ENCODE measurements at places on chromosomes 3 and 15. TPM values are rescaled to one million over a fixed set of nuclear protein-coding genes. Genes with fewer than 3 reads are reported as not detected.

GOLGA8T gene
- 0.20 TPM for total RNA-seq

GRCh38 chr3:59880717-59881116, 830.9 kb upstream of the CFAP20DC start:
- no peak overlapping the region for H3K4me3 ChIP-seq
- H3K27me3 ChIP-seq = no peaks in the 10 kb centered on the region
- no peak overlapping the region for H3K27ac ChIP-seq
- DNase-seq = no peak

GRCh38 chr3:45781841-45782240, 14.5 kb downstream of the SLC6A20 start:
- no peak overlapping the region for H3K4me3 ChIP-seq
- DNase-seq = no peak
- H3K27me3 ChIP-seq = no peaks in the 10 kb centered on the region
- no peaks in the 10 kb centered on the region for H3K36me3 ChIP-seq
- H3K27ac ChIP-seq = no peak overlapping the region

DNA sequence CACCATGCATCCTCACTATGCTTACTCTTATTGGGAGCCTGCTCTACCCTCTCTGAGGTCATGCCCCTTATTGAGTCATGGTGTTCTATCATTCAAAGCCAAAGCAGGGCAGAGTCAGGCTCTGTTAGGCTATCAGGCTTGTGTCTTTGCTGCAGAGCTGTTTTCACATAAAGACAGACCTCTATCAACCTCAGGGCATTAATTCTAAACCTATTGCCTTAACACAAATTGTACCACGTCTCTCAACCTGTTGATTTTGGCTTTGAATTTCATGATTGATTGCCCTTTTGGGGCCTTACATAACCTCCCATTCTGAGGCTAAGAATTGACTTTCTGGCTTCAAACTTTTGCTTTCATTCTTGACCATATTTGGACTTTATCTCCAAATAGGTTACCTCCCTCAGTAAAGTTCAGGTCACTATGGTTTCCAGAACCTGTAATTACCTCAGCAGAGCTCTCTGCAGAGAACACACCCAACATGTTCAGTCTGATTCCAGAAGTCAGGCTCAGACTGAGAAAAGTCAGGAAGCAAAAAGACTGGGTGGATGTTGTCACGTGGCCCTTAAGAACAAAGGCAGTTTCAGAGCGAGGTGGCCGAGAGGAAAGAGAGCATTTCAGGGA, 221.4 kb upstream of the NANOGP8 start:
- no peak overlapping the region for H3K4me3 ChIP-seq
- H3K27ac ChIP-seq = no peak overlapping the region
- no peaks in the 10 kb centered on the region for H3K36me3 ChIP-seq
- H3K27me3 ChIP-seq = no peaks in the 10 kb centered on the region

- no peaks in the 10 kb centered on the region for H3K36me3 ChIP-seq
- H3K27ac ChIP-seq = no peak overlapping the region
- no peak for DNase-seq
- H3K4me1 ChIP-seq = peaks cover 8% of the 10 kb centered on the region
- peak overlapping the region; percentile 72 for H3K4me3 ChIP-seq
Measured at GRCh38 chr3:146246526-146246925, 4.4 kb downstream of the PLSCR4 start.

GRCh38 chr3:78969483-78969882, 798.3 kb downstream of the ROBO1 start:
- no peak overlapping the region for H3K4me3 ChIP-seq
- H3K4me1 ChIP-seq = no peaks in the 10 kb centered on the region

DNA sequence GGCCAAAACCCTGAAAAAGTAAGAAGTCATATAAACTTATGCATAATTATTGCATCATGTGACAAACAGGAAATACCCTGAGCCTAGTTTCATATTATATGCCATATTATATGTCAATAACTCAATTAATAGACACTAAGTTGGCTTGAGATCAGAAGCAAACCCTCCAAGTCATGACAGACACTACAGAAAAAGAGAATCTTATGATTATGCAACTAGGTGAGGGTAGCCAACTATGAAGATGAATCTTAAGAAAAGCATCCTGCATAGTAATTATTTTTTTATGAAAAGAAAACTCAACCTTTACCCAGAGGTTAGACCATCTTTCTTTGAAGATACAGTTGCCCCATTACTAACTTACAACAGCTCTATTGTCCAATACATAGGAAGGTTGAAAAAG, 192.4 kb upstream of the VEPH1 start:
- no peaks in the 10 kb centered on the region for H3K4me1 ChIP-seq
- H3K4me3 ChIP-seq = no peak overlapping the region
- no peaks in the 10 kb centered on the region for H3K36me3 ChIP-seq
- no peaks in the 10 kb centered on the region for H3K27me3 ChIP-seq
- no peak overlapping the region for H3K27ac ChIP-seq

GRCh38 chr3:133568294-133569014, 5.0 kb upstream of the CDV3 start:
- no peak overlapping the region for H3K27ac ChIP-seq
- no peak for DNase-seq
- H3K27me3 ChIP-seq = no peaks in the 10 kb centered on the region
- H3K4me1 ChIP-seq = peaks cover 20% of the 10 kb centered on the region
- no peak overlapping the region for H3K4me3 ChIP-seq

- H3K27ac ChIP-seq = no peak overlapping the region
- H3K4me3 ChIP-seq = no peak overlapping the region
- no peaks in the 10 kb centered on the region for H3K36me3 ChIP-seq
- H3K4me1 ChIP-seq = peaks cover 4% of the 10 kb centered on the region
- DNase-seq = no peak
Measured at GRCh38 chr3:179256813-179257212, 5.9 kb upstream of the KCNMB3 start.

- no peaks in the 10 kb centered on the region for H3K27me3 ChIP-seq
- H3K36me3 ChIP-seq = no peaks in the 10 kb centered on the region
- DNase-seq = no peak
- no peak overlapping the region for H3K4me3 ChIP-seq
Measured at GRCh38 chr3:29171043-29171990, 109.6 kb upstream of the RBMS3 start.

DNA sequence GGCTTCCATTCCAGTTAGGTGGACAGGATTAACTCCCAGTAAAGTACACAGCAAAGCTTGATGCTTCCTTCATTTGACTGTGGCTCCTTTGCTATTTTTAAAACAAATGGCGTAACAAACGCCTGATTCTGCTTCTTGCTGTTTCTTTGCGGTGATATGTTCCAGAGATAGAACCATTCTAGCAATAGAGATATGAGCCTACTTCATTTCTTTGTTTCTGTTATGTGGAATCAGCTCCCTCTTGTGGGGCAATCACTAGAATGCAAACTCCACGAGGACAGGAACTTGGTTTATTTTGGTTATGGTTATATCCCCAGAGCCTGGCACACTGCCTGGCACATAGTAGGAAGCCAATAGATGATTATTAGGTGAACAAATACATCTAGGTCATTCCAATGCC, 122.6 kb upstream of the SLC6A11 start:
- no peak overlapping the region for H3K27ac ChIP-seq
- DNase-seq = no peak
- H3K36me3 ChIP-seq = no peaks in the 10 kb centered on the region
- no peaks in the 10 kb centered on the region for H3K27me3 ChIP-seq
- no peaks in the 10 kb centered on the region for H3K4me1 ChIP-seq
